Left renal cortex interstitium (tissue), 4 donors: ENCODE measurements at places on chromosomes 11 and 22.

GRCh38 chr22:30628491-30628890, 7.1 kb upstream of the SLC35E4 start:
- no peak for DNase-seq

DNA sequence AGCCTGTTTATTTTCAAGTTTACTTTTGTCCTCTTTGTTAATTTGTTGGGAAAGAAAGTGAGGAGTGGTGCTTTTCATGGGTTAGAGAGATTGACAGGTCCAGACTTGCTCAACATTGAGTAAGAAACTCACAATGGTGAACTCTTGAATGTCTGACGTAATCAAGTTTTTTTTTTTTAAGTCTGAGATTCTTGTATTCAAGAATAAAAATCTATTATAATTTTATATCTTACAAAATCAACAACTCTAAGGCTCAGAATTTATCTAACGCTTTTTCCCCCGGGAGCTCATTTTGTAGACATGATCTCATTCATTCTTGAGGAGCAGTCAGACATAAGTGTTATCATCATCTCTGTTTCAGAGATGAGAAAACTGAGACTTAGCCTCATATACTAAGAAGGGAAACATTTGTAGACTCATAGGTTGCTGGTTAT, 39.1 kb upstream of the SPTBN2 start:
- no peak for DNase-seq

GRCh38 chr22:21927174-21927823, 25.3 kb downstream of the PPM1F start:
- DNase-seq, result no peak

DNA sequence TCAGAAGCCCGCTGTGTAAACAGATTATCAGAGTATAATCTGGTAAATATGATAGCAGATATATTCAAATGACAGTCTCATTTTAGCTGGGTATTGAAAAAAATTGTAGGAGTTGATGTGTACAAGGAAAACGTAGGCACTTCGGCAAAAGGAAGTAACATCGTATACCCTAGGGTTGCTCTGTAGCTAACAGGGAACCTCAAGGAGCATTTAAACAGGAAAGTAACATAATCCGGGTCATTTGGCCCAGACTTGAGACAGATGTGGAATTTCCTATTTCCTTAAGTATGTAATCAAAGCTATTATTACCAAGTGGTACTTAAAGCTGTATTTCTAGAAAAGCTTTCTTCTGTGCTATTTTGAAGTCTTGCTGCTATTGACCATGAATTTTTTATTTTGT, 215.6 kb downstream of the DDX10 start:
- DNase-seq, result no peak

DNA sequence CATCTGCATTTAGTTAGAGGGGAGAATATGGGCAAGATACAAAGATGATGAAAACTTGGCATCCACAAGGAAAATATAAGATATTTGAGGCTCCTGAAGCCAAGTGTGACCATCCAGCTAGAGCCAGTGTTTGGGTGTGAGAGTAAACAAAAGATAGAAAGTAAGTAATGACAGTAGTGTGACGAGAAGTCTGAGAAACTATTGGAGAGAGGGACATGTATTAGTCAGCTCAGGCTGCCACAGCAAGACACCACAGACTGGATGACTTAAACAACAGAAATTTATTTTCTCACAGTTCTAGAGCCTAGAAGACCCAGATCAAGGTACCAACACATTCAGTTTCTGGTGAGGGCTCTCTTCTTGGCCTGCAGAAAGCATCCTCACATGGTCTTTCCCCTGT, 6.4 kb upstream of the CCKBR start:
- DNase-seq, result no peak
